ENCODE measurements at places on chromosomes 1 and 21. TPM values are rescaled to one million over a fixed set of nuclear protein-coding genes. Genes with fewer than 3 reads are reported as not detected.

PARK7 gene
- total RNA-seq: 150 TPM

REG4 gene
- not detected for total RNA-seq

PTGER3 gene
- 0.32 TPM for total RNA-seq

DNA sequence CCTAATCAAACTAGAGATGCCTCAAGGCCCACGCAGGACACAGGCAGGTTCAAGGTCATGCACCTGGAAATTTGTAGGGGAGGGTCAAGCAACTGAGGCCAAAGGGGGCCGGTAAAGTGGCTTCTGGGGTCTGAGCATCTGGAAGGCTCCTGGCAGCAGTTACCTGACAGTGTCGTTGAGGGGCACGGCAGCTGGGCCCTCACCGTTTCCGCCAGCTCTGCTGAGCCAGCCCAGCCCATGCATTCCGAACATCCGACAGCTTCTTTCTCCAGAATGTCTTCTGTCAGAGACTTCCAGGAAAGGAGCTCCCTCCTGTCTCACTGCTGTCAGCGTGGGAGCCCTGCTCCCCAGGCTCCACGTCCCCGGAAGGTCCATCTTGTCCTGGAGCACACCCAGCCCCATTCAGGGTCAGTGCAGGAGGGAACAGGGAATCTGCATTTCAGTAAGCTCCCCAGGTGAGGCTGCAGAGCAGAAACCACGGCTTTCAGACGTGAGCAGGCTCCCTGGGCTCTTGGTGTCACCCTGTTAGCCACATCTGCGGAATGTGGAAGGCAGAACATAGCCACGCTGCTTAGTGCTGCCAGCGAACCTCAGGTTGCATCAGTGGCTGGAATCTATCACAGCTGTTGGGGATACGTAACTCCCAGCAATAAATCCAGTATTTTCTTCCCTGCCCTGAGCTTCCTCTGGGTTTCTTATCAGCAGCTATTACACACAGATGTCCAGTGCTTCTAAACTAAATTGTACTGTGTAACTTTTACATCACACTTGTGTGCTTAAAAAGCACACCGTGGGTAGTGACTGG is 36.3 kb upstream of the FAM3B start:
- DNase-seq: no peak
- no peaks in the 10 kb centered on the region for H3K4me1 ChIP-seq
- H3K27me3 ChIP-seq: peaks cover 5% of the 10 kb centered on the region
- H3K36me3 ChIP-seq: no peaks in the 10 kb centered on the region

DNA sequence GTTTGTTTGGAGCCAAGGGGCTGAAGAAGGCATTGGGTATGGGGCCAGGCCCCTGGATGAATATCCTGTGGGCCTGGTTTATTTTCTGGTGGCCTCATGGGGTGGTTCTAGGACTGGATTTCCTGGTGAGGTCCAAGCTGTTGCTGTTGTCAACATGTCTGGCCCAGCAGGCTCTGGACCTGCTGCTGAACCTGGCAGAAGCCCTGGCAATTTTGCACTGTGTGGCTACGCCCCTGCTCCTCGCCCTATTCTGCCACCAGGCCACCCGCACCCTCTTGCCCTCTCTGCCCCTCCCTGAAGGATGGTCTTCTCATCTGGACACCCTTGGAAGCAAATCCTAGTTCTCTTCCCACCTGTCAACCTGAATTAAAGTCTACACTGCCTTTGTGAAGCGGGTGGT is 1.4 kb downstream of the ACKR1 start:
- H3K27me3 ChIP-seq: no peaks in the 10 kb centered on the region
- H3K4me3 ChIP-seq: no peak overlapping the region
- no peaks in the 10 kb centered on the region for H3K4me1 ChIP-seq
- H3K36me3 ChIP-seq: no peaks in the 10 kb centered on the region
- DNase-seq: no peak
